ENCODE measurements at places on chromosomes 7 and 10.

DNA sequence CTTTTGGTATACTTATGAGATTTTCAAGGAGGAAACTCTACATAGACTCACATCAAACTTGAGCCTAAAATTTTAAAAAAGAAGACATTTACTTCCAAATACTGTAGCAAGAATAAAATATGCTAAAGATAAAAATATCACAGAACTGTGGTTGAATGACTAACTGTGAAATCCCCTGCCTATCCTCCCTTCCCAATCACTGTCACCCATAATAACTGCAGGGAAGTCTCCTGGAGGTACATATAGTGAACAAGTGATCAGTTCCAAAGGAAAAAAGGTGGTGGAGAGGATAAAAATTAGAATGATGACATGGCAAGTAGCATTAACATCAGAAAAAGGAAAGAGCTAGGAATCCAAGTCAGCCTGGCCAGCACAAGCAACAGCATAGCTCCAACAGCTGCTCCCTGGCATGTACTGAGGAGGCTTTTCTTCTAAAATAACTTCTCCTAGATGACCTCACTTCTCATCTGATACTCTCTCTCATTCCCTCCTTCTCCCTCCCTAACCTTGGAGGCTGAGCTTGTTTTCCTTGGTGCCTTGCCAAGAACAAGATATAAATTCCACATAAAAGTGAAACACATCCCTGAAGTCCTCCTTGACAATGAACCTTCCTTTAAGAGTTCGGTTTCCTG is 124.0 kb downstream of the IQUB start:
- DNase-seq, result no peak

- DNase-seq, result no peak
Measured at GRCh38 chr7:152382244-152382643, 53.6 kb downstream of the KMT2C start.

GRCh38 chr7:5683280-5683670 is 98.2 kb downstream of the RNF216 start:
- no peak for DNase-seq

GRCh38 chr7:16905300-16906044 is 23.7 kb upstream of the AGR3 start:
- no peak for DNase-seq

GRCh38 chr7:47832105-47832715 is 116.1 kb downstream of the PKD1L1 start:
- no peak for DNase-seq

DNA sequence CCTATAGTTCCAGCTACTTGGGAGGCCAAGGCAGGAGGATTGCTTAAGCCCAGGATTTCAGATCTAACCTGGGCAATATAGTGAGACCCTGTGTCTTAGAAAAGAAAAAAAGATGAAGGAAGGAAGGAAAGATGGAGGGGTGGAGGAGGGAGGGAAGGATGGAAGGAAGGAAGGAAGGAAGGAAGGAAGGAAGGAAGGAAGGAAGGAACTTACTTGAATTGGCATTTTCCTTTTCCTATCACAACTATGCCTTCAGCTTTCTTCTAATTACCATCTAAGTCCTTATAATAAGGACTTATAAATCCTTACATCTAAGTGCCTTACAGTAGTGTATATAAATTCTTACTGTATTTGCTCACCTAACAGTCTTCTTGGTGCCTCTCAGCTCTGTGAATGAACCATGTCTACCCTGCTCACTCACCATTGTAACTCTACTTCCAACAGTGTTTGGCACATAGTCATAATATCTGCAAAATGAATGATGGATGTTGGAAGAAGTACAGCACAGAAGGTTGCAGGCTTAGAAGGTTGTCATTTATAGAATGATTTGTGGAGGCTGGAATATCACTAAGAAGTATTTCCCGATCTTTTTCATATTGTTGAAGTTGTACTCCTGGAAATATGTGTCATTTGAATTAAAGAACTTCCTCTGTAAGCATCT is 125.5 kb downstream of the KIAA1217 start:
- DNase-seq, result no peak

- DNase-seq, result no peak
Measured at GRCh38 chr7:105559926-105560325, 21.4 kb downstream of the EFCAB10 start.

GRCh38 chr7:33965183-33965744 is 59.9 kb downstream of the BMPER start:
- DNase-seq, result no peak

DNA sequence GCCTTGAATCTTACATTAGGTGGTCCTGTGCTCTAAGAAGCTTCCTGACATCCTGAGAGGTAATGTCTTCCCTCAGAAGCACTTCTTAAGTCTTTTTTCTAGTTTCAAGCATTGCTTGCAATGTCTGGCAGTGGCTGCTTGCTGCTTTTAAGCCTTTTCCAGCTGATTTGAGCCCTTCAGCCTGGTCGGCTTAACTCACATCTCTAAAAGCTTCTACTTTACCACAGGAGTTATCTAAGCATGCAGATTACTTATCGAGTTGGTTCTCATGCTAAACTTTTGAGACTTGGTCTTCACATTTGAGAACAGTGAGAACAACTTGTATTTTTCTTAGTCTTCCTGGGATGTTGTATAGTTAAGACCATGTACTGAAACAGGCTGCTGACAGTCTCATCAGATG is 3.9 kb downstream of the LRMDA start:
- DNase-seq, result no peak

DNA sequence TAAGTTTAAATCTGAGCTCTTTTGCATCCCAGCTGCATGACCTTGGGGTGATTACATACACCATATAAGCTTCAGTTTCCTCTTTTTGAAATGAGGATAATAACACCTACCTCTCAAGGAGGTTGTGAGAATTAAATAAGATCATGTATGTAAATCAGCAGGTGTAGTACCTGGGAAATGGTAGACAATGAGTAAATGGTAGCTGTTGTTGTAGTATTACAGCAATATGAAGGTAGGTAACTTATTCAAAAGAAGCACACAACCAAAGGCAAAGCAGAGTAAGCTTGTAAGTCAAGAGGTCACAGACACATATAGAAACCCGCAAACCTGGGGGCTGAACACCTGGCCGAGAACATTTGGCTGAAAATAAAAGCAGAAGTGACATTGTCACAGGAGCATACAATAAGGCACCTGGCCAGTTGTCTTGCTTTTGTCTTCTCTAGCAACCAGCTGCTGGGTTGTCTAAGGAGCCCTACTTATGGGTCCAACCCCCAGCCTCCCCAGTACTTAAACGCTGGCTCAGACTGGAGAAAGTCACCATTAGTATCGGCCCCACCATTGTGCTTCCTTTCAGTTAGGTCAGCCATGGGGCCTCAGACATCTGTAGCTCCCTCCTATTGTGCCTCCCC is 203.6 kb upstream of the MKLN1 start:
- DNase-seq, result no peak

- no peak for DNase-seq
Measured at GRCh38 chr10:47050618-47051455, 139.6 kb downstream of the PTPN20 start.

DNA sequence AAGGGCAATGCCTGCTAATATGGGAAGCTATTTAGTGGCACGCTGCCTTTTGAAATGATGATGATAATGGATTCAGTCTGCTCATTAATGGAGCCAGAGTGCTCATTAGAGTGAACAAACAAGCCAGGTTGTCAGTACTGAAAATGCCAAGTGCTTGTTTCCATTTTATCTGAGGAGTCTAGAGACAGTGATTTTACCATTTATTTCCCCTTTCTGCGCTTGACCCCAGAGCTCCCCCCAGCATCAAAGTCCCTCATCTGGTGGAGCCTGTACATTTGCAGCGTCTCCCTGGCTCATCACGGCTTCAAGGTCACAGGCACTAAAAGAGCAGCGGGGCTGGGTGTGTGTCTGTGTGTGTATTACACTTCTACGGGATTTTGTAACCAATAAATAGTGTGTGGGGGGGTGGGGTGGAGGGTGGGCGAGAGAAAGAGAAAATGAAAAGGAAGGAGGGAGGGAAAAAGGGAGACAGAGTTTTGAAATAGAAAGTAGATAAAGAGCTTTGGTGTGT is 553.8 kb downstream of the TFEC start:
- DNase-seq, result no peak

DNA sequence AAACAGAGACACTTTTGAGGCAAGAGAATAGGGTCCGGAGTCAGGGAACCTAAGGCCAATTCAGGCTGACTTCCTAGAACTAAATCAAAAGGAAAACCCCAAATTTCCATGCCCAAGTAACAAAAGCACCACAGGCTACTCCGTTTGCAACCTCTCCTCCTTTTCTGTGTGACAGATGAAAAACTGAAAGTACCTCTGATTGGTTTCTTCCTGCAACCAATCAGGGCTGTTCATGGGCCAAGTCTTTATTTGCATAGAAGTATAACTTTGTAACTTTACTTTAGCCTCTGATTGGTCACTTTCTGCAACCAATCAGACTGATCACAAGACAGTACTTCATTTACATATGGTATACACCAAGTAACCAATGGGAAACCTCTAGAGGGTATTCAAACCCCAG is 239.9 kb upstream of the KCND2 start:
- DNase-seq, result no peak

GRCh38 chr7:135666156-135666555 is 3.8 kb downstream of the STMP1 start:
- DNase-seq, result no peak

DNA sequence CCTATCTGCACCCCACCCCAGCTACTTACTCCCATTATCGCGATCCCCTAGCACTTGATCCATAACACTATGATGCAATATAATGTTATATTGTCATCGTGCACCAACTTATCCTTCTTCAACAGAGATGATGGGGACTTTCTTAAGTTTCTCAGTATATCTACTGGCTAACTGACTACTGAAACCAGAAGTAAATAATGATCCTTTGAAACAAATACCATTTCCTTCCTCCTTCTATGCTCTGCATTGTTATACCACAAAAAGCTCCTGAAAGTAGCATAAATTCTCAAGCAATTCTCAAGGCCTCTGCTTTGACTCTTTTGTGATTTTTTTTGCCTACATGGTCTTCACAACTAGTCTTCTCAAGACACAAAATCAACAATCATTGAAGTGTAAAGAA is 68.9 kb downstream of the HTR7 start:
- no peak for DNase-seq

DNA sequence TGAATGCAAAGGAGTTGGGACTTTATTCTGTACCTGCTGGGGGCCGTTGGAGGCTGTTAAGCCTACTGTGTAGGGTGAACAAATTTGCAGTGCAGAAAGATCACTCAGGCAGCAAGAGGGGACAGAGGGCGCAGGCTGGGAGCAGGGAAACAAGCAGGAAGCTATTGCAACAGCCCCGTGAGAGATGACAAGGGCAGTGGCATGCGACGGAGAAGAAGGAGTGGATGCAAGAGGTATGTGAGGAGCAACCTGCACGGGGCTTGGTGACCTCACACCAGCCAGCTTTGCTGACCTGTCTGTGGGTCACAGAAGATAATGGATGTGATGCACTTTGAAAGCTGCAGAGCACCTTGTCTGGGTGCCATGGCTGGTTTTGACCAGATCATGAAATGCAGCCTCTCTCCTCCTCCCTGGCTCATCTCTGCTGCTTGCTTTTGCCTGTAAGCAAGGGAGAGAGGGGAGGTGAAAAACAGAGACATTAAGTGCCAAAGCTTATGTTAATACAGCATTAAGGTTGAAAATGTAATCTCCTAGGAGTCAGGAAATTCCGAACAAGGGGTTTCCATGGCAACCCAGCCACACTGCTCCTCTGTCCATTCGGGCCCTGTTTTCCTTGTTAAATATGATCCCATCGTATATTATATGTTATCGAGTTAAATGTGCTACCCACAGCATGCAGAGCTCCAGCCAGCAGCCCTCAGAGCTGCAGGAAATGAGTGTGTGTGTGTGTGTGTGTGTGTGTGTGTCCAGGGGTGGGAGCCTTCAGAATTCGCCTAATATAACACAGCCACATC is 314.3 kb upstream of the ZMIZ1 start:
- no peak for DNase-seq
